Renal pelvis (tissue), 12 donors: ENCODE measurements at places on chromosomes 11 and 22. TPM values are rescaled to one million over a fixed set of nuclear protein-coding genes. Genes with fewer than 3 reads are reported as not detected.

DNA sequence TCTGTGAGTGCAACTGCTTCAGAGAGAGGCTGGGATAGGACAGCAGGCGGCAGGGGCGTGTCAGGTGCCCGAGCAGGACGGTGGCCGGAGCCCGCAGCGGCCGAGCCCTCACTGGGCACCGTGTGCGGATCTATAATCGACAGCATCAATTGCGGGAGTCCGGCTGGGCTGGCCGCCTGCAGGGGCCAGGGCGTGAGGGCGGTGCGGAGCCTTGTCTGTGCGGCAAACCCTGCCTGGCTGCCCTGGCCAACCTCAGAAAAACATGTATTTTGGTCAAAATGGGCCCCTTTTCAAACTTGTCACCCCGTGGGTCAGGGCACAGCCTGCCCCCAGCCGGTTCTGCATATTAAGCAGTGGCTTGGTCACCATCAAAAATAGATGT, 91.3 kb upstream of the KCNQ1OT1 start:
- DNase-seq = no peak

DNA sequence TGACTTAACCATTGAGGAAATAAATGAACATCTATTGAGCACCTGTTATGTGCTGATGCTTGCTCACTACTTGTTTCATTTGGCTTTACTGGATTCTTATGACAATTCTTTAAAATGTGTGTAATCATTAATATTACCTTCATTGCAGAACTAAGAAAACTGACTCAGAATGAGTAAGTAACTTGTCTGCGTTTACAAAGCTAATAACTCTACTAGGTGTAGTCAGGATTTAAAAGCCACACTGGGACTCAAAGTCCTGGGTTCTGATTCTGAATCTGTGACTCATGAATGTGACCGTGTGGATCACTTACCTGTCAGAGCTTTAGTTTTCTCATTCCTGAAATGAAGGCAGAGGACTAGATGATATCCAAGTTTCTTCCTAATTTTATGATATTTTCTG, 23.4 kb upstream of the KIRREL3 start:
- DNase-seq = no peak

GRCh38 chr11:58628446-58628845, 6.0 kb downstream of the CNTF start:
- DNase-seq = no peak

DNA sequence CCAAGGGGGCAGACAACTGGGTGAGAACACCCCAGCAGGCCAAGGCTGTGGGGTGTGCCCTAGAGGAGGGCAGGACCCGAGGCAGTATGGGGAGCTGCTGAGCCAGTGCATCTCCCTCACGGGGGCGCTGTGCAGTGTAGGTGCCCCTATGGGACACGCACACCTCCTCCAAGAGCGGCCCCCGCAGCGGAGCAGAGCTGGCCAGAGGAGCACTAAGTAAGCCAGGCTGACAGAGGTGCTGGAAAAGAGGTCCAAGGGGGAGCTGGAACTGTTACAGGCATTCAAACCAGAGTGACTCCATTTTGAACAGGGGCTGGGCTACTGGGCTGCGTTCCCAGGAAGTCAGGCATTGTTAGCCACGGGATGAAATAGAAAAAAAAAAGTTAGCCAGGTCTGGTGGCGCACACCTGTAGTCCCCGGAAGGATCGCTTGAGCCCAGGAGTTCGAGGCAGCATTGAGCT, 41.8 kb downstream of the TST start:
- no peak for DNase-seq

DNA sequence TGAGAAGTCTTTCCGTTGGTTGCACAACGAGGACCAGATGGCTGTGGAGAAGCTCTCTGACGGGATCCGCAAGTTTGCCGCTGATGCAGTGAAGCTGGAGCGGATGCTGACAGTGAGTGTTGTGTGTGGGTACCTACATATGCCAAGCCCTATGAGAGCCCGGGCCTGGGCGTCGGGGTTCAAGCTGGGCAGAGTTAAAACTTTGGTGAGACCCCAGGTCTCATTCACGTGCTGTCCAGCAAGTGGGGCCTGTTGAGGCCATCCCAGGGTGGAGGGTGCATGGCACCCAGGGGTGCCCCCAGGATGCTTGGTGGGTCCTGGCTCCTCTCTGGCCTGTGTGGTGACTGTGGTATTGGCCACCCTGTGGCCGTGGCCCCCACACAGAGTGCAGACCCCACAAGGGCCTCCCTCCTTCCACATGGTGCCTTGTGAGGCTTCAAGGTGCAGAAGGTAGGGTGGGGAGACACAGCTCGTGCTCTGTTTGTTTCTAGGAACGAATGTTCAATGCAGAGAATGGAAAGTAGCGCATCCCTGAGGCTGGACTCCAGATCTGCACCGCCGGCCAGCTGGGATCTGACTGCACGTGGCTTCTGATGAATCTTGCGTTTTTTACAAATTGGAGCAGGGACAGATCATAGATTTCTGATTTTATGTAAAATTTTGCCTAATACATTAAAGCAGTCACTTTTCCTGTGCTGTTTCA, 12.8 kb downstream of the GATD1 start:
- DNase-seq = no peak

The USP2 gene
- 11.4 TPM for polyA plus RNA-seq

The NOX4 gene
- polyA plus RNA-seq = 45.2 TPM

DNA sequence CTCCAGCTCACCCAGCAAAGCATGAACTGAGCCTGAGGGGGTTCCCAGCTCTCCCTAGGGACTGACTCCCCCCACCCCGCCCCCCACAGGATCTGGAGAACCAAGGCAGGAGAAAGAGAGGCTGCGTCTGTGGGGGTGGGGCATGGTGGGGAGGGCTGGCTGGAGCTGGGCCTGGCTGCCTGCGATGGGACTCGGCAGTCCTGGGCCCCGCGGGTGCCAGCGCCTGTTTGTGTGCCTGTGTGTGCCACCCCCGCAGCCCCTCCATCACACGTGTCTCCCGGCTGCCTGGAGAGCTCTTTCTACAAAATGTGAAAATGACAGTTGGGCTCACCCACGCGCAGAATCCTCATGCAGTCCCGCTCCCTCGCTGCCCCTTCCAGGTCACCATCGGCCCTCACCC, 46.8 kb downstream of the CACNA1I start:
- no peak for DNase-seq

DNA sequence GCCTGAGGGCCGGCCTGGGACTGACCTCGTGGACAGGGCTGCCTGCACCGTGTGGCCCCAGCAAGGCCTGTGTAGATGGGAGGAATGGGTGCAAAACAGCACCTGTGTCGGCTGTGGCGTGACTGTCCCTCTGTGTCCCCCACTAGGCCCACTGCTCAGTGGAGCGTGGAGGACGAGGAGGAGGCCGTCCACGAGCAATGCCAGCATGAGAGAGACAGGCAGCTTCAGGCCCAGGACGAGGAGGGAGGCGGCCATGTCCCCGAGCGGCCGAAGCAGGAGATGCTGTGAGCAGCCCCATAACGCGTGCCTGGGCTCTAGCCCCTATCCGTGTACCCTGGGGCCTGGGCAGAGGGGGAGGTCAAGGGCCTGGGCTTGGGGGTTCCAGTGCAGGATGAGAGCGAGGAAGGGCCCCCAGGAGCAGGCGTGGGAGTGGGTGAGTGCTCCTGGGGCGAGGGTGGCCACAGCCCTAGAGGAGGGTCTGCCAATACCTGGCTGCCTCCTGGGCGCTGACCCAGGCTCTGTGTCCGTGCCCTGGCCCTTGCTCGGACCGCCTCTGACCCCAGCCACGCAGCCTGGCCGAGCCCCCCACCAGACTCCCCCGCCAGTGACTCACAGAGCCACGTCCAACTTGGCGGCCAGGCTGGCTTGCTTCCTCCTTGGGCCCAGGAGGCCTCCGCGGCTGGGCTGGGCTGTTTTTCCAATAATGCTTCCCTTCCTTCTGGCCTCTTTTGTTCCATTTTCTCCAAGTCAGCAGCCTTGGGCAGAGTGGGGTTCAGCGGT, 11.6 kb downstream of the PRR33 start:
- DNase-seq = no peak

DNA sequence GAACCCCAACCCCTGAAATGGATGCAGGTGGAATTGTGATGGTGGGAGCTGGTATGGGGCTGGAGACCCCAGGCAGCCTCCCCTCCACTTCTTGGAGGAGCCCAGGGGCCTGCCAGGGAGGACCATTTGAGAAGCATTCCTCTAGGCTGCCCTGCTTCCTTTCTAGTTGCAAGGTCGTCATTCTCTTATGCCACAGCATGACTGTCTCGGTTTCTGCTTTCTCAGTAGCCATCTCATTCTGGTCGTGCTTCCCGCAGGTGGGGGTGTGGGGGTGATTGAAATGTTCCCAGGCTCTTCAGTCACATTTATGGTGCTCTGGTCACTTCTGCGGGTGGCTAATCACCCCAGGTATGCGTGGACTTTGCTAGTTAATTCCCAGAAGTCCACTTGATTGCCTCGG, 223.7 kb upstream of the TBCEL start:
- no peak for DNase-seq

DNA sequence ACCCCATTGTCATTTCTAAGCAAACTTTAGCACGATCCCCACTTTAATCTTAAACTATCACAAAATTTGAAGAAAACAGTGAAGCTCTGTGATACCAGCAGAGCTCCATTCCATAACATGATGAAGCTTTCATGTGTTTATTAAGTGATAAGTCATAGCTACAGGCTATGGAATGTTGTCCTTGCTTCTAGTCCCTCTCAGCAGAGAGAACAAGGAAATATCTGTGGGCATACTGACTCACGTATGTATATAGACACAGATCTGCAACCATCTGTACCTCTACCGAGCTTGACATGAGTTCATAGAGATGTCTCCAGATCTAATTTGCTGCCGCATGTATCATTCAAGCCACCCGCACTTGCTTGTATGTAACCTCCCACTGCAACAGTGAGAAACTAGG, 588.9 kb downstream of the ETS1 start:
- no peak for DNase-seq

DNA sequence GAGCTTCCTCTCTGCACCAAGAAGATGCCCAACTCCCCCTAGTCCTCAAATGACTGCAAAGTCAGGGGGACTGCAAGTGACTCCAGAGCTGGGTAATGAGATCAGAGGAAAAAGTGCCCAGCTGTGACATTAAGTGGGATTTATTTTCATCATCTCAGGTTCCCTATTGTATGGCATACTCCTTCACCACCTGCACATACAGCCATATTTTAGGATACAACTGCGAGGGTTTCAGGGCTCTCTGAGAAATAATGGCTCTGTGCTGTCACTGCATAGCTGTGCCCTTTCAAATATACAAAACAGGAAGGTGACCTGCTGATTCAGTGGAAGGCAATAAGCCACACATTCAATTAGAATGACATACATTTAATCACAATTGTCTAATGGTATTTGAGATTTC, 45.6 kb upstream of the PLET1 start:
- no peak for DNase-seq

- DNase-seq = no peak
These were observed 81.6 kb downstream of the PDHX start for GRCh38 chr11:34997952-34998528.

DNA sequence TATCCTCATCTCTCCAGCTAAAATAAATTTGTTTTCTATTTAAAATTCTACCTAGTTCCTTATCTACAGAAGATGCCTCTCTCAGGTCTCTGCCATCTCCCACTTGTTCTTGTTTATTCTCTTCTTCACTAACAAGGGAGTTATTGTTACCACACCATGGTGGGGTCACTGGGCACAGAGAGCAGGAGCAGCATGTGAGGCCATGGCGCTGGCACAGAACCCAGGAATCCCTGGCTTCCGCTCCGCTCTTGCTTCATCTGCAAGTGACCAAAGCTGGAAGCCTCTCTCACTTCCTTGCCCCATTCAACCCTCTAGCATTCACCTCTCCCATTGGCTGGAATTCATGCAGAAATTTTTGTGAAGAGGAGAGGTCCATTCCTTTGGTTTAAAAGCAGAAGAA, 190.7 kb upstream of the NCAM1 start:
- DNase-seq = no peak

DNA sequence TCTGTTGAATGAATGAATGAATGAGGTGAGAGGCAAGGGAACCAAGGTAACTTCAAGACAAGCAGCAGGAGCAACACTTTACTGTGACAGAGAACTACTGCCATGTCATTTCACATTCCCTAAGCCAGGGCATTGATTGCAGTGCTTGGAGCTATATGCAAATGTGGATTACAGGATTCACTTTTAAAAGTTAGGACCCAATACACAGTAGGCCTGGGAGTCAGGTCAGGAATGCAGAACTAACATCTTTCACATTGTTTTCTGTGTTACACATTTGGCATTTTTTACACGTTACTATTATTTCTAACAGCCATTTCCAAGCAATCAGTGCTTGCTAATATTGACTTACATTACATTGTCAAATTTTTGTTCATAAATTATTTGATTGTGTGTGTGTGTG, 26.2 kb upstream of the ME3 start:
- DNase-seq = no peak

- no peak for DNase-seq
These were observed 22.1 kb upstream of the PEX26 start for GRCh38 chr22:18055619-18056160.

GRCh38 chr11:106276859-106277436, 199.5 kb downstream of the AASDHPPT start:
- no peak for DNase-seq

DNA sequence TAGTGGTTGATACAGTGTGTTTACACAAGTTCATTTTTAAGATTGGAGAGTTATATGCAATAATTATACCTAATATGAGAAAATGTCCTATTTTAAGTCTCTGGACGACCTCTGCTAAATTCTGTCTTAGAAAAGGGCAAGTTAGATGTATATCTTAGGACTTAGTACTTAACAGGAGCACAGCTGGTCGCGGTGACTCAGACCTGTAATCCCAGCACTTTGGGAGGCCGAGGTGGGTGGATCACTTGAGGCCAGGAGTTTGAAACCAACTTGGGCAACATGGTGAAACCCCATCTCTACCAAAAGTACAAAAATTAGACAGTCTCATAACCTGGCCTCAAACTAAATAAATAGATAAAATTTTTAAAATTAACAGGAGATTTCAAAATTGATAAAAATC, 27.2 kb downstream of the BSX start:
- DNase-seq = no peak

GRCh38 chr11:92758241-92758780, 211.1 kb upstream of the MTNR1B start:
- no peak for DNase-seq

DNA sequence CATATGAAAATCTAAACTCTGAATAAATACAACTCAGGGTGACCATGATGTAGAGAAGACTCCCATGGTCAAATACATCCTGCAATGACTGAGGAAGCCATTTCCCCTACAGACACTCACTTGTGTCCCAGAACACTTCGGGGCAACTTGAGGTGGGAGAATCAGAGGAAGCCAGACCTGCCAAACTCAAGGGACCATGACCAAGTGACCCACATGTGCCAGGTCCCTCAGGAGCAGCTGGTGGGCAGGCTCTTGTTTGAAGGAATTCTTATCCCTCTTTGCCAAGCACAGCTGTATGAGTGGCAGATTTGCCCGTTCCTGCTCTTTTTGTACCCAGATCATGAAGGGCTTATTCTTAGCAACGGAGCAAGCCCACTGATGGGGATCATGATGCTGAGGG, 17.8 kb downstream of the SPATA19 start:
- no peak for DNase-seq

GRCh38 chr11:129610125-129610524, 205.5 kb upstream of the TMEM45B start:
- no peak for DNase-seq

GRCh38 chr11:23473782-23474181, 613.5 kb upstream of the CCDC179 start:
- DNase-seq = no peak

- no peak for DNase-seq
These were observed 306.7 kb downstream of the SOX6 start for GRCh38 chr11:16049611-16050010.

The SULT4A1 gene
- 5.4 TPM for polyA plus RNA-seq
